ENCODE measurements at places on chromosomes 12 and 14. TPM values are rescaled to one million over a fixed set of nuclear protein-coding genes. Genes with fewer than 3 reads are reported as not detected.

Gene POTEG
- polyA plus RNA-seq = not detected

Gene CIROP
- not detected for polyA plus RNA-seq

Gene RBMS2
- polyA plus RNA-seq = 56.9 TPM

Gene NR1H4
- 15.2 TPM for polyA plus RNA-seq

Gene EFCAB11
- 4.6 TPM for polyA plus RNA-seq

Gene ANO4
- 1.8 TPM for polyA plus RNA-seq

Gene RPGRIP1
- polyA plus RNA-seq = 0.28 TPM

Gene TAS2R19
- polyA plus RNA-seq = 0.45 TPM

Gene GUCY2C
- polyA plus RNA-seq = not detected

Gene ZBTB39
- 7.1 TPM for polyA plus RNA-seq

Gene P2RX2
- polyA plus RNA-seq = 0.11 TPM

Gene CELA1
- not detected for polyA plus RNA-seq

Data from ovary (tissue), 10 donors.